ENCODE measurements at places on chromosomes 12 and 14.
A peak's percentile ranks its signal among the peaks of the same experiment; 100 is the strongest.

DNA sequence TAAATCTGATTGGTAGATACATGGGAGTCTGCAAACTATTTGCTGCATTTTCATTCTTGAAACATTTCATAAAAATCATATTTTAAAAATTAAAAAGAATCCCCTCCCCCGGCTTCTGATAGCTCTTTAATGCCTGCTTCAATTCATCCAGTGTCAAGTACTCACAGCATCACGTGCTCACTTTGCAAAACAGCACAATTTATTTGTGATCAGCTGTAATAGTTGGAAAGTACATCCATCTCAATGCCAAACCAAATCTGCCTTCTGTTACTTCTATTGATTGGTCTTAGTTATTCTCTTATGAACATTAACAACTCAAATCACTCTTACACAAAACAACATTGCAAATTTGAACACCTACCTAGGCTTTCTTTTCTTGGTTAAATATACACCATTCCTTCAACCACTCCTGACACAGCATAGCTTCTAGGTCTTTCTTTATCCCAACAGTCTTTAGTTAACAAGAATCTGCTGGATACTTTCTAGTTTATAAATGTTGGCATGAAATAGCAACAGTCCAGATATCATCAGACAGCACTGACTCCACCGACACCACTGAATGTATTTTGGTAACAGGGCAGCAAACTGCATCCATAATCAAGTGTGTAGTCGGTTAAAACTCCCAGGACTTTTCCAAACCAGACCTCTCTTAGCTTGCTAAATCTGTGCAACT is 58.0 kb downstream of the PARP11 start:
- no peak for DNase-seq

GRCh38 chr12:57454566-57455373 is at the start of gene INHBE:
Gene INHBE, plus strand, starts transcription at chr12:57455307. Its CDS starts 230 bp downstream, at chr12:57455537.
- peak; percentile 84 for DNase-seq

GRCh38 chr12:114919479-114919878 is 235.5 kb upstream of the TBX3 start:
- no peak for DNase-seq

- DNase-seq = no peak
Measured at GRCh38 chr14:92134456-92134855, 12.7 kb downstream of the CPSF2 start.

- DNase-seq = no peak
Measured at GRCh38 chr12:50398931-50399330, 1.8 kb upstream of the LARP4 start.

DNA sequence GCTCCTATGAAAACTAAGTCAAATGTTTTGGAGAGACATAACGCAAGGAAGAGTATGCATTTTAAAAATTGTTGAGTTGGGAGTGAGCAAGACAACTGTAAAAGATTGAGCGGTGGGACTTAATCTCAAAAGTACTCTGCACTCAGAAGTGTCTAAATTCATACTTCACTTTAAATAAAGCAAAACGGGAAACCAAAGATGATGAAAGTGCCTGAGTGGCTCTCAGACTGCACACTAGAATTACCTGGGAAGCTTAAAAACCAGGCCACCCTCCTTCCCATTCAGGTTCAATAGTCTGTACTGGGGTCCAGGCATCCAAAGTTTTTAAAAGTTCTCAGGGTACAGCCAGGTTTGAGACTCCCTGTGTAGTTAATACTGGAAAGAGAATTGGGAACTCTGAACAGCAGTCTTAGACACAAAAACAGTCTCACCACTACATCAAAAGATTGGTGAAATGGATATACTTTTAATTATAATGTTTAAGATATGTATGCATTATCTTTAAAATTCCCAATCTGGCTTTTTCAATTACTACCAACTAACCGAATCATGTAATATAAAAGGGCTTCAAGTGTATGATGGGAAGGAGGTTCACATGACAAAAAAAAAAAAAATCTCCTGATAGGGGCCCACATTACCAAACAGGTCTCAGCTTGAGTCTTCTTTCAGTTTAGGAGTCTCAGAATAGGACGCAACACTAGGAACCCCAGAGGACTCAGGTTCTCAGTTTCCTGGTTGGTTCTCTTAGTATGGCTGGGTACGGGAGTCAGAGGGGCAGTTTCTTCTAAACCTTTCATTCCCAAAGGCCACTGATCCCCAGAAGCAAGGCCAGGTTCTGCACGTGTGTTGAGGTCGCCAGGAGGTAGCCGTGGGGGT is 1.0 kb downstream of the HOMEZ start:
- DNase-seq = no peak

DNA sequence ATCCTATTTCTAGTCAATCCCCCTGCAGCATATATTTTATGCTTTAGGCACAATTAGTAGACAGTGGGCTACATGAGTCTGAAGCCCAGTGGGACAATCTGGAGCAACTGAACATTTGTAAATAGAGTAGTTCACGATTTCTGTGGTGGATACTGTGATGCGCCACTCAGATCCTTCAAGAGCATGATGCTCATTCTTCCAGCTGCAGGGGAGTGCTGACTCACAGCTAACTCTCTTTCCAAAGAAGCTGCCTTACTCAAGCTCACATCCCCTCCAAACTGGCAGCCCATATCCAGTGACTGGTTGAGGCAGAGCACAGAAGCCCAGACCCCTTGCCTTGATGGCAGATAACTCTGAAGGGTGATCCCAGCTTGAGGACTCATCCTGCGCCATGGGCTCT is 224.2 kb upstream of the EEA1 start:
- no peak for DNase-seq

DNA sequence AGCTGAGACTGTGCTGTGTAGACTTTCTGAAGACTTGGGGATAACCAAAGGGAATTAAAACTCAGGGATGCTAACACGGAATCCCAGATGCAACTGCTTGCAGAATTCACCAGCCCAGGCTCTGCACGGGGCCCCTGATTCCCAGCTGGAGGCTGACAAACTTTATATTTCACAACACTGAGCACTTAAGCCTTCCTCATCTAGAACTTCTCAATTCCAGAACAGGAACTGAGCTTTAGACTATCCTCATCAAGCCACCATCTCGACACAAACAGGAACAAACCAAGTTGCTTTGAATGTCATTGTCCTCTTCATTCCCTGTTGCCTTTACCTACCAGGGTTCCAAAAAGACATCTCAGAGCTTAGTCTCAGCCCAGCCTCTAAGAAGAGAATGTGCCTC is 22.2 kb downstream of the CCDC63 start:
- DNase-seq = no peak

DNA sequence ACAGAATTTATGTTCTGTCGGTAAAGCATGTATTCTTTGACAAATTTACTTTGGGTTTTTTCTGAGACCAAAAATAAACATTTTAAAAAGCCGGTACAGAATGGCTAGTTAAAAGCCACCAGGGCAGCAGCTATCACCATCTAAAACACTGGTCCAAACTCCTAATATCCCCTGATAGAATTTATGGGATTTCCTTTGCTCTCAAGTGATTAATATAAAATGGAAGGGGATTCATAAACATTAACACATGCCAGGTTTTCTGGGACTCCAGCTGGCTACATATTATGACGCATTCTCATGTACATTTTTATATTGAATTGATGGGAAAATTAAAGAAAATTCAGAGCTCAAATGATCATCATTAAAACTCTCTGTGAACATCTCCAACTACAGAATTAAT is 640.8 kb downstream of the C12orf50 start:
- no peak for DNase-seq

GRCh38 chr14:34496007-34496678 is 34.1 kb upstream of the SPTSSA start:
- no peak for DNase-seq

DNA sequence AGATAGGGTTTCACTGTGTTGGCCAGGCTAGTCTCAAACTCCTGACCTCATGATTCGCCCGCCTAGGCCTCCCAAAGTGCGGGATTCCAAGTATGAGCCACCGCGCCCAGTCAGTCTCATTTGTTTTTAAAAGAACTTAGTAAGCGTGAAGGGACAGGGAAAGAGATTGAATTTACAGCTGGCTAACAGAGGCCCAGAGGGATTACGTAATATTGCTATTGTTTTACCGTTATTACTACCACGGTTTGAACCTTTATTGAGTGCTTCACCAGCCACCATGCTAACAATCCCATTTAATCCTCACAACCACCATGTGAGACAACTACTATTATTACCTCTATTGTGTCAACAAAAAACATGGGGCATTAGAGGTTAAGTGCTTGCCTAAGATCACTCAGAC is 26.7 kb upstream of the BLTP3B start:
- DNase-seq = no peak
